ENCODE measurements at places on chromosomes 1 and 21. TPM values are rescaled to one million over a fixed set of nuclear protein-coding genes. Genes with fewer than 3 reads are reported as not detected.

DNA sequence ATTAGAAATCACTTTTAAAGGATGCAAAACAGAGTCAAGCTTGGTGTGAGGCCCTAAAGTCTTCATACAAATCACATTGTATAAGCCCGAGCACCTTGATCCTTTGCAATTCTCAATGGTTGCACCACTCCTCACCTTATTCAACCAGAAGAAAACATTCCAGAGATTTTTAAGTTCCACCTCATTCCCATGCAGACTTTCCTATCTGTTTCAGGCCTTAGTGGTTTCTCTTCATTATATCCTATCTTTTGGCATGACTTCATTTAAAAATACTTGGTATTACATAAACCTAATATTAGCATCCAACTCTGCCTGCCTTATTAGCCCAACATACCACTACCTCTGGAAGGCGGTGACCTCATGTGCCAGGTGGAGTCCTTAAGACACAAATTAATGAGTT lies 9.3 kb upstream of the GREM2 start:
- DNase-seq: no peak

GRCh38 chr1:6105218-6105679 lies 59.6 kb downstream of the KCNAB2 start:
- no peak for DNase-seq

DNA sequence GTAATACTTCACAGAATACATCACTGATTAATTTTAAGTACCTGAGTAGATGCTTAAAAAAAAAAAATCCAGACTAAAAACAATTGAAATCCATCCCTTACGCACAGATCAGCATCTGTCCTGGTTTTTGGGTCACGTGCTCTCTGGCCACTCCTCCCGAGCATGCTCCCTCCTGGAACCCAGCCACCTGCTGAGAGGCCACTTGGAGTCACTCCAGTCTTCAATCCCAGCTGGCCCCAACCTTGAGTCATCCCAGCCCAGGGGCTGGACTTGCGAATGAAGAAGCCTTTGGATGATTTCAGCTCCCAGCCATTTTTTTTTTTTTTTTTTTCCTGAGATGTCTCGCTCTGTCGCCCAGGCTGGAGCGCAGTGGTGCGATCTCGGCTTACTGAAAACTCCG lies 8.9 kb downstream of the MAP1LC3C start:
- DNase-seq: peak; percentile 62

- DNase-seq: no peak
Measured at GRCh38 chr1:207869859-207870258, 41.1 kb downstream of the CD34 start.

Gene RNF186
- total RNA-seq: 32.9 TPM
